ENCODE measurements at places on chromosomes 1 and 21.

GRCh38 chr1:47469910-47470309 is 32.1 kb downstream of the FOXD2 start:
- H3K27ac ChIP-seq, result no peak overlapping the region
- no peaks in the 10 kb centered on the region for H3K27me3 ChIP-seq
- no peaks in the 10 kb centered on the region for H3K4me1 ChIP-seq
- DNase-seq, result no peak

GRCh38 chr1:43858324-43858723 is 75.3 kb upstream of the ARTN start:
- H3K4me3 ChIP-seq, result no peak overlapping the region
- peaks cover 41% of the 10 kb centered on the region for H3K4me1 ChIP-seq
- H3K36me3 ChIP-seq, result no peaks in the 10 kb centered on the region
- peak; percentile 88 for DNase-seq

DNA sequence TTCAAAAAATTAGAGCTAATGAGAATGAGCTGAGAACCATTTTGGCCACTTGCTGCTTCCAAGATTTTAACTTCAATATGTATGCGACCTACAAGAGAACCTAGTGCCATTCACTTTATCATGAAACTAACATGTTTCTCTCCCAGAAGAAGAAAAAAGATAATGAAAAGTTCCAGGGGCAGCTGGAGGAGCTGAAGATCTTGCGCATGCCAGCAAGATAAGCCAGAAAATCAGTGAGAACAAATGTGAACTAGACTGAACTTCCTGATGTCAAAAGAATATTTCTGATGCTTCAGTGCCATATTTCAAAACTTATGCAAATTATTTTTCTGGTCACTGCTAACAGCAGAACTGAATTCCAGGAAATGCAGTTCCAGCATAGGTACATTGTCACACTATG is 1265.1 kb downstream of the BRINP3 start:
- H3K27ac ChIP-seq, result no peak overlapping the region
- no peaks in the 10 kb centered on the region for H3K4me1 ChIP-seq
- no peaks in the 10 kb centered on the region for H3K27me3 ChIP-seq
- no peaks in the 10 kb centered on the region for H3K36me3 ChIP-seq
- no peak for DNase-seq

DNA sequence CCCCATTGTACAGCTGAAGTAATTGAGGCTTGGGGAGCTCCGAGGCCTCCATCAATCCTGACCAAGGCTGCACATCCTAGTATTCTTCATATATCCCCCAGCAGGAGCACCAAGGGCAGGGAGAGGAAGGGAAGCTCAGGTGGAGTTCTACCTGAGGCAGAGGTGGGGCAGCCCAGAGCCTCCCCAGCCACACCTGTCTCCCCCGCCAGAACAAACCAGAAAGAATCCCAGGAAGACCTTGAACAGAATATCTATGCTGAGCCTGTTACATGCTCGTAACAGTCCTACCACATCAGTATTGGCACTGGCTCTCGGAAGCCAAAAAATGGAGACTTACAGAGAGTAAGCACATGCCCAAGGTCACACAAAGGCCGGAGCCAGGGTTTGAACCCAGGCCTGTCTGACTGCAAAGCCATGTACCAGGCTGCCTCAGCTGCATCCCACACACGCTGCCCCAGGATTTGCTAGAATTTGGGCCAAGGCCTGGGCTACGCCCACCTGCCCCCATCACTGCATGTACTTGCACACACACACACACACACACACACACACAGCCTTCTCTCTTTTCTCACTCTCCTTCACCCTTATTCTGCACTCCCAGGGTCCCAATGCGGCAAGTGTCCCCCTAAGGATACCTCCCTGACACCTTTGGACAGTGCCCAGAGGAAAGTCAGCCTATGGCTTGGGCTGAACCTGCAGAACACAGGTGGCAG is 4.5 kb downstream of the E2F2 start:
- H3K4me3 ChIP-seq, result no peak overlapping the region
- peaks cover 15% of the 10 kb centered on the region for H3K27me3 ChIP-seq
- peaks cover 26% of the 10 kb centered on the region for H3K4me1 ChIP-seq
- no peak overlapping the region for H3K27ac ChIP-seq

- H3K27ac ChIP-seq, result peak overlapping the region; percentile 88
- DNase-seq, result no peak
Observed at GRCh38 chr1:236524142-236524894, 536 bp downstream of the LGALS8 start.

DNA sequence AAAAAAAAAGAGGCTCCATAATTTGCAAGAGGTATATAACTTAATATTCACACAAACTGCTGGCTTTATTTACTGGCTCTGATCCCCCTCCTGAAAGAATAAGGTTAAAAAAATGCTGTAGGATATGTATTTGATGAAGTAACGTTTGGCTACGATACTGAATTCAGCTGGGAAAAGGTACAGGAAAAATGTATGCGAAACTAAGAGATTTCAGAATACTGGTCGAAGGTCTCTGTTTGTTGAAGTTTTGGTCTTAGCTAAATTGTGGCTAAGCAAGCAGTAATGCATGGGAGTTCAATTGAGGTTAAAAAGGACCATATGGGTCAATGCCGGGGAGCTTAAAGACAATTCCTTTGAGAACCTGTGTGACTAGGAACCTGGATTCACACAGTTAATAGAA is 355.5 kb upstream of the NCAM2 start:
- H3K36me3 ChIP-seq, result no peaks in the 10 kb centered on the region
- no peak for DNase-seq
- no peak overlapping the region for H3K4me3 ChIP-seq
- H3K4me1 ChIP-seq, result no peaks in the 10 kb centered on the region

GRCh38 chr1:1014799-1015681 is 1.7 kb downstream of the ISG15 start:
- H3K36me3 ChIP-seq, result no peaks in the 10 kb centered on the region
- H3K4me3 ChIP-seq, result no peak overlapping the region
- no peak for DNase-seq
- no peak overlapping the region for H3K27ac ChIP-seq
- peaks cover 12% of the 10 kb centered on the region for H3K4me1 ChIP-seq

DNA sequence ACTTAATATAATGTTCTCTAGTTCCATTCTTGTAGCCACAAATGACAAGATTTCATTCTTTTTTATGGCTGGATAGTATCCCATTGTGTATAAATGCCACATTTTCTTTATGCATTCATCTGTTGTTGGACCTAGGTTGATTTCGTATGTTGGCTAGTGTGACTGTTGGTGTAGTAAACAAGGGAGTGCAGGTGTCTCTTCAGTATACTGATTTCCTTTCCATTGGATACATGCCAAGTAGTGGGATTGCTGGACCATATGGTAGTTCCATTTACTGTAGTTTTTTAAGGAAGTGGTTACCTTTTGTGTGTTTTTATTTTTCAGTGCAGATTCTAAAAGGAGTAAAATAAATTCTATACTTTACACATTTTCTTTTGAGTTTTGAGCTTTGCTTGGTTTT is 5.7 kb downstream of the PARK7 start:
- no peaks in the 10 kb centered on the region for H3K27me3 ChIP-seq
- H3K36me3 ChIP-seq, result peaks cover 21% of the 10 kb centered on the region
- no peak for DNase-seq
- H3K27ac ChIP-seq, result no peak overlapping the region
- H3K4me1 ChIP-seq, result no peaks in the 10 kb centered on the region

GRCh38 chr21:21076491-21076890 is 78.3 kb downstream of the NCAM2 start:
- no peak overlapping the region for H3K4me3 ChIP-seq
- no peaks in the 10 kb centered on the region for H3K36me3 ChIP-seq
- no peaks in the 10 kb centered on the region for H3K4me1 ChIP-seq

DNA sequence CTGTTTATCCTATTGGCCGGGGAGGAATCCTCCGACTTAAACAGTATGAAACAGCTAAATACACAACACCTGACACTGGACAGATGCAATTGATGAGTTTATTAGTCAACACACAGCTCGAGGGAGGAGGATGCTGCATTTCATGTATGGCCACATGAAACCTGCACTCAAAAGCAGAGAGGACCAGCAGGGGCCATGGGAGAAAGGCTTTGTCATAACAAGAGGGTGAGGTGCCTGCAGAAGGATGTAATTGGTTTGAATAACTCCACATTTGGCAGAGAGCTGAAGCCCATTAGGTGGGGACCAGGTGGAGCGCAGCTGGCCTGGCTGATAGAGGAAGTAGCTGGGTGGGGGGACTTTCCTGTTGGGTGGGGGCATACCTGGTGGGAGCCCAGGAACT is 599.1 kb downstream of the PTPRU start:
- no peaks in the 10 kb centered on the region for H3K4me1 ChIP-seq
- no peaks in the 10 kb centered on the region for H3K36me3 ChIP-seq
- H3K4me3 ChIP-seq, result no peak overlapping the region

DNA sequence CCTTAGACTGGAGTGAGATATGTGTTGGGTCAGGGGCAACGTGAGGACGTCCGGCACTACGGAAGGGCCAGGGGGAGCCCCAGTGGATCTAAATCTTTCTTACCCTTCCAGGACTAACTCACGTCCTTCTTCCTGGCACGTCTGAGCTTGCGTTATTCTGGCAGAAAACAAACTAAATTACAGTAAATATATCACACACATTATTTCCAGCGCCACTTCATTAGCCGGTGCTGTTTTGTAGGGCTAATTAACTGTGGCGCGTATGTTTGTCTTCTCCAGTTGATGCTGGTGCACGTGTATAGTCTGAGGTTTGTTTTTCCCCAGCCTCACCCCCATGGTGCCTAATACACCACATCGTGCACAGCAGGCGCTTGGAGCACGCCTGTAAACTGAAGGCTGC is 59.2 kb downstream of the TLR5 start:
- no peak overlapping the region for H3K4me3 ChIP-seq
- H3K36me3 ChIP-seq, result no peaks in the 10 kb centered on the region
- no peaks in the 10 kb centered on the region for H3K27me3 ChIP-seq
- no peaks in the 10 kb centered on the region for H3K4me1 ChIP-seq
- DNase-seq, result no peak

- H3K27me3 ChIP-seq, result no peaks in the 10 kb centered on the region
- no peak for DNase-seq
- no peak overlapping the region for H3K4me3 ChIP-seq
- no peaks in the 10 kb centered on the region for H3K36me3 ChIP-seq
Observed at GRCh38 chr1:39819091-39819812, 30.6 kb upstream of the BMP8B start.

- no peaks in the 10 kb centered on the region for H3K36me3 ChIP-seq
- no peaks in the 10 kb centered on the region for H3K27me3 ChIP-seq
- DNase-seq, result no peak
- no peak overlapping the region for H3K4me3 ChIP-seq
Observed at GRCh38 chr21:36120304-36120888, 14.5 kb upstream of the CBR3 start.

DNA sequence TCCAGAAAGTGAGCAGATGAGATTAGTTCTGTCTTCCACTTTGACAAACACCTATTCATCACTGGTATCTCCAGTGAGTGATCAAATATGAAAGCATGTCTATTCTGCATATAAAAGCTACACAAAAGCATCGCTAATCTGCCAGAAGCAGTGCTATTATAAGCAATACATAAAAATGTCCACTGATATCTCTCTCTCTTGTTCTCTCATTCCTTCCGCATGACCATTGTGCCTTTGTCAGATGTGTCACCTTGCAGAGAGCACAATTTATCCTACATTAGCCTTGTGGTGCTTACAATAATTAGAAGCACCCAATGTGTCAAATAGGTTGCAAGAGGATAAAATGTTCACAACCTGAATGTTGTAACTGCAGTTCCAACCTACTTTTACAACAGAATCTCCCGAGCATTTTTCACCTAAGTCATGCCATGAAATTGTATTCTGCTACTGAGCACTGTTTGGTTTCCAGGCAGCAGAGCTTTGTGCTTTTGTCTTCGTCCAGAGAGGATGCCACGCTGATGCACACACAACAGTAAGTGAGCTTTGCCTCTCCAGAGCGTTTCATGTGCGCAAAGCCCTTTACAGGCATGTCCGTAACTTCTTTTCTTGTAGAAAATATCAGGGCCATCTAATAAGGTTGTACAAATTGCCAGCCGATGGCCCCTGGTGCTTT is 198.7 kb upstream of the PLD5 start:
- H3K4me1 ChIP-seq, result no peaks in the 10 kb centered on the region
- H3K27me3 ChIP-seq, result no peaks in the 10 kb centered on the region
- no peaks in the 10 kb centered on the region for H3K36me3 ChIP-seq
- H3K4me3 ChIP-seq, result no peak overlapping the region

DNA sequence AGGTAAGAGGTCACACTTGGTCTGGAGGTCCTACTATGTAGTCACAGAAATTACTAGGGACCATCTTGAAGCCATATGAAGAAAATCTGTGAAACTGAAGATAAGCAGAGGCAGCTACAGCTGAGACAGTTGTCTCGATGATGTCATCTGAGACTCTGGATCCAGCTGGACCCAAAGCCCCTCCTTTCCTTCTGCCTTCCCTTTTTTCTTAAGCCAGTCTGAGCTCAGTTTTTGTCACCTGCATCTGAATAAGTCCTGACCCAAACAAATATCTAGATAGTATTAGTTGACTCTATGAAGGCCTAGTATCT is 143.3 kb downstream of the ETS2 start:
- no peak overlapping the region for H3K4me3 ChIP-seq
- peaks cover 7% of the 10 kb centered on the region for H3K27me3 ChIP-seq
- no peak overlapping the region for H3K27ac ChIP-seq
- H3K4me1 ChIP-seq, result no peaks in the 10 kb centered on the region

DNA sequence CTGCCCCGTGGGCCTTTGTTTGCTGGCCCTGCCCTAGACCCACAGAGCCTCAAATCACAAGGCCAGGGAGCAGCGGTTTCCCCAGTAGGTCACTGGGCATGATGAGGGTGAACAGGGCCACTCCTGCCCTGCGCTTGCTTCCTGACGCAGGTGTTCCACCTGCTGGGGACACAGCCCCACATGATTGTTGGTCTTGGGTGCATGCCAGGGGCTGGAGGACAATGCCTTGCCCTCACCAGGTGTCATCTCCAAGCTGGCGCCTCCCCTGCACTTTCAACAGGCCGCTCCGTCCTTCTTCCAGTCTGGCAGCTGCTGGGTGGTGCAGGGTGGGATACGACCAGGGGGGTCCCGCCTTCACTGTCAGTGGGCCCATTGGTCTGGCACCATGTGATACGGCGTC is 24.3 kb downstream of the IL10RB start:
- H3K27ac ChIP-seq, result no peak overlapping the region
- H3K36me3 ChIP-seq, result peaks cover 4% of the 10 kb centered on the region
- H3K4me3 ChIP-seq, result no peak overlapping the region
- no peaks in the 10 kb centered on the region for H3K27me3 ChIP-seq

- peaks cover 8% of the 10 kb centered on the region for H3K4me1 ChIP-seq
- H3K27ac ChIP-seq, result no peak overlapping the region
- peaks cover 7% of the 10 kb centered on the region for H3K36me3 ChIP-seq
- DNase-seq, result no peak
Observed at GRCh38 chr1:68147534-68148171, 84.7 kb downstream of the WLS start.

- no peak overlapping the region for H3K4me3 ChIP-seq
- DNase-seq, result no peak
- H3K27ac ChIP-seq, result no peak overlapping the region
- H3K36me3 ChIP-seq, result no peaks in the 10 kb centered on the region
- H3K4me1 ChIP-seq, result peaks cover 15% of the 10 kb centered on the region
Observed at GRCh38 chr1:164671323-164671965, 112.5 kb downstream of the PBX1 start.

- H3K27me3 ChIP-seq, result no peaks in the 10 kb centered on the region
- H3K4me1 ChIP-seq, result no peaks in the 10 kb centered on the region
- no peaks in the 10 kb centered on the region for H3K36me3 ChIP-seq
- H3K4me3 ChIP-seq, result no peak overlapping the region
- DNase-seq, result no peak
Observed at GRCh38 chr1:194865383-194865782, 1679.0 kb upstream of the B3GALT2 start.

GRCh38 chr1:244325056-244325758 is 126.5 kb downstream of the ADSS2 start:
- peaks cover 28% of the 10 kb centered on the region for H3K4me1 ChIP-seq
- H3K27me3 ChIP-seq, result no peaks in the 10 kb centered on the region
- no peak overlapping the region for H3K27ac ChIP-seq
- no peak overlapping the region for H3K4me3 ChIP-seq

- no peak overlapping the region for H3K4me3 ChIP-seq
- no peak for DNase-seq
- H3K4me1 ChIP-seq, result no peaks in the 10 kb centered on the region
- no peaks in the 10 kb centered on the region for H3K36me3 ChIP-seq
- H3K27me3 ChIP-seq, result peaks cover under 1% of the 10 kb centered on the region
Observed at GRCh38 chr1:19582318-19582717, 61.8 kb upstream of the NBL1 start.
